Activated naive CD8-positive, alpha-beta T cell treated with anti-CD3 and anti-CD28 coated beads, Interleukin-2, amount 50 U/mL, for 24 hours (primary cell): ENCODE measurements at places on chromosomes 3 and 15.

DNA sequence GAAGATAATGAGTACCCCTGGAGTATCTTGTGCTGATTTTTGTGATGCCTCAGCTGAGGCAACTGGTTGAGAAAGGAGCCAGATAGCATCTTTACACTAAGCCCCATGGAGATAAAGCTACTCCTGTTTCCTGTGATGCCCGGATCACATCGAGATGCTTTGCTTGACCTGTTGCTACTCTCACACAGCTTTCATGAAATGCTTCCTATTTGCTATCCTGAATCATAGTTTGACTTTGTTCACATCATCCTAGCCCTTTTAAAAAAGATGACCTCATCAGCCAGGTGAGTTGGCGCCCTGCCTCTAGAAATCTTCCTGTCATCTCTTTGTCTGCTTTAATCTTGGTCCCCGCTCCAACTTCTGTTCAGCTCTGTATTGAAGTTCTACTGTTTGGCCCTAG, 409.6 kb upstream of the TBL1XR1 start:
- no peak for DNase-seq

DNA sequence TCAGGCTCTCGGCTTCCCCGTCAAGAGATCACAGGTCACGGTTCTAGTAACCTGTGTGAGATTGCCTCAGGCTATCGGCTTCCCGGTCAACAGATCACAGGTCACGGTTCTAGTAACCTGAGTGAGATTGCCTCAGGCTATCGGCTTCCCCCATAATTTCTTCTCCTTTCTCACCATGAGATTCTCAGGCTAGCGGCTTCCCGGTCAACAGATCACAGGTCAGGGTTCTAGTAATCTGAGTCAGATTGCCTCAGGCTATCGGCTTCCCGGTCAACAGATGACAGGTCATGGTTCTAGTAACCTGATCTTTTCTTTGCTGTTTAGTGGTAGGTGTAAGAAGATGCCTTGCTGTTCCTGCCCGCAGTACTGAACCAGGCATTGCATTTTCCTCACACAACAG, 418.2 kb upstream of the ZNF717 start:
- DNase-seq = no peak

DNA sequence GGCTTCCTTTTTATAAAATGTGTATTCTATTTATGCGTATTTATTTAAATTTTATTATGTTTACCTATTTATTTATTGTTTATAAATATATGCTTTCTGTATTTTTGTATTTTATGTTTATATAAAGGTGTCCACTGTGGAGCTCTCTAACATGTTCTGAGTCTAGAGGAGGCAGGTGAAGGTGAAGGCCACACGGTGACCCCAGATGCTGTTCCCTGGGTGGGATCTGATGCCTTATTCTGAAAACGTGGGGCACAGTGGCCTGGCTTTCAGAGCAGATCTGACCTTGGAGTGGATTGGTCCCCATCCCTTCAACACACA, 104.7 kb upstream of the SLC7A14 start:
- DNase-seq = no peak

DNA sequence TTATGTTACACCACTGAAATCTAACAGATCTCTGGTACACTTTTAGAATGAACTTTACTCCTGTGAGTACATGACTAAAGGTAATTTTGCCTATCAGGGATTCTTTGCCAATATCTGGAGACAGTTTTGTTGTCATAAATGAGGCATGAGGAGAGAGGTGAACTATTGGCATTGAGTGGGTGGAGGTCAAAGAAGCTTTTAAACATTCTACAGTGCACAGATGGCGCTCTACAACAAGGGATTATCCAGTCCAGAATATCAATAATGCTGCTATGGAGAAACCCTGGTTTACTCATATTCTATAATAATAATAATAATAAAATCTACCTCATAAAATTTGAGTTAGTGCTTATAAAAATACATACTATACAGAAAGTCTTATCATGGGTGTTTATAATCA, 702.3 kb downstream of the SI start:
- no peak for DNase-seq

DNA sequence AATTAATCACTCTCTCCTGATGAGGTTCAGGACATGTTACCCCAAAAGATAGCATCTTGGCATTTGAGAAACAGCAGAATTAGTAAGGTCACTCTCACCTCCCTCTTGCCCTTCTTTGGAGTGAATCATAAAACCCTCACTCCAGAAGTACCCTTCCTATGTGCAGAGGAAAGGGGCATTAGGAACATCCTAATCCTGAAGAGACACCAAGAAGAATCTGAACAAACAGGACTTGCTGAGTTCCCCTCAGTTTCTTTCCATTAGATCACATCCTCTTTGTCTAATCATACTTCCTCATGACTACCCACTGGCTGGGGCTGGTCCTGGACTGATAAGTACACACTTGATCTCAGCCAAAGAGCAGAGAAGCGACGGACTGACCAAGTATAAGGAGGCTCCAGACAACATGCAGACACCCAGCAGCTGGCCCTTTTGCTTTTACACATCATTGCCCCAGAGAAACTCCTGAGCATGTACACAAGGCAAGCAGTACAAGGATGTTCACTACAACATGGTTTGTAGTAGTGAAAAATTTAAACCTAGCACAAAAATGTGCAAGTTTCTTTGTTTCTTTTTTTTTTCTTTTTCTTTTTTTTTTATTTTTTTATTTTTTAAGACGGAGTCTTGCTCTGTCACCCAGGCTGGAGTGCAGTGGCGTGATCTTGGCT, 15.0 kb upstream of the TM6SF1 start:
- peak; percentile 9 for DNase-seq

- DNase-seq = no peak
These were observed 318.6 kb upstream of the LRRFIP2 start for GRCh38 chr3:37492977-37493471.

DNA sequence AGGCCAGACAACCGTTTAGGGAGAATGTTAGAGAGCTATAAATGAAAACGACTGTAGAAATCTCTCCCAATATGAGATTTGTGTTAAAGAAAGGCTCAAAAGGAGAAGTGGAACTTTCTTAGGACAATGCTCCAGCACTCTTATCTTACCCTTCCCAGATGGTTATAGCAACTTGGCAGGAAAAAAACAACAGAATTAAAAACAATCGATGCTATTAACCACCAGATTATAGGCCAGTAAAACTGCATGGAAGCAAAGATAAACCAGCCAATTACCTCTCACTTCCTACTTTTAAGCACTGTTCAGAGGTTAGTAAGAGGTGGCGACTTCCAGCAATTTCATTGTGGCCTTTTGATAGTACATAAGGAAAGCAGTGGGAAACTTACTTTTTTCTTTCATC, 72.9 kb downstream of the TMCC1 start:
- no peak for DNase-seq

GRCh38 chr3:98725352-98725751, 37.8 kb upstream of the ST3GAL6 start:
- no peak for DNase-seq

GRCh38 chr3:129890125-129890524, 3.4 kb downstream of the TMCC1 start:
- DNase-seq = no peak

DNA sequence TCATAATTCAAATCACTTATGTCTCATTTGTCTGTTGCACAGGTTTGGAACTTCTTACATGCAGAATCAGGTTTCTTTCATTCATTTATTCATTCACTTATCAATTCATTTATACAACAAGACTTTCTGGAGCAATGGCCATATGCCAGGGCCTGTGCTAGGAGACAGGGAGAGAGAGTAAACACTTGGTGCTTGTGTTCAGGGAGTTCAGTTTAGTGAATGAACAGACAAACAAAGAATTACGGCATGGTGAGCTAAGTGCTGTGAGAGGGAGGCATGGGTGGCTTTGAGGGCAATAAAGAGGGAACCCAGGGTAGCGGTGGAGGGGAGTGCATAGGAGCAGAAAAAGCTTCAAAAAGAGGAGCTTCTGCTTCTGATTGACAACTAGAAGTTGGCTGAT, 8.5 kb upstream of the IREB2 start:
- no peak for DNase-seq

DNA sequence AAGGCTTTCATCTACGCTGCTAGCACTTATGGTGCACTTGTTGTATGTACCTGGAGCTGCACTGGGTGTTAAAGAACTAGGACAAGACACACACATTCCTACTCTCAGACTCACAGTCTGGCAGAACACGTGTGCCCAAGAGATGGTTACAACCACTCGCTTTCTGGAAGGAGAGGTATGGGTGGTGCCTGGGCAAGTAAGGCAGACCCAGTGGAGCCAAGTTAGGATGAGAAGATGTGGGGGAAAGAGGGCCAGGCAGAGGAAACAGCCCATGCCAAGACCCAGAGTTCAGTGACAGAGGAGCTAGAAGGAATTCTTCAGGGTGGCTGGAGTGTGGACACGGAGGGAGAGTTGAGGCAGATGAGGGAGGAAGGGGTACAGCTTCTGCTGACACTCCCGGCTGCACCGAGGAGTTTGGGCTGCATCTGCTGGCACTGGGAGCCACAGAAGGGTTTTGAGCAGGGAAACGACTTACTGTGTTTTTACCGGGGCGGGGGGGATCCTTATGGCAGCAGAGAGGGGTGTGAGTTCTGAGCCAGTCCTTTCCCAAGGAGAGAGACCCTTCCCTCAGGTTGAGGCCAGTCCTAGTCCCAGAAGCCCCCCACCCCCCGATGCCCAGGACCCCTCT, 59.0 kb downstream of the GRIP2 start:
- DNase-seq = no peak

- no peak for DNase-seq
These were observed 276.6 kb upstream of the ZPLD1 start for GRCh38 chr3:102158080-102158740.

DNA sequence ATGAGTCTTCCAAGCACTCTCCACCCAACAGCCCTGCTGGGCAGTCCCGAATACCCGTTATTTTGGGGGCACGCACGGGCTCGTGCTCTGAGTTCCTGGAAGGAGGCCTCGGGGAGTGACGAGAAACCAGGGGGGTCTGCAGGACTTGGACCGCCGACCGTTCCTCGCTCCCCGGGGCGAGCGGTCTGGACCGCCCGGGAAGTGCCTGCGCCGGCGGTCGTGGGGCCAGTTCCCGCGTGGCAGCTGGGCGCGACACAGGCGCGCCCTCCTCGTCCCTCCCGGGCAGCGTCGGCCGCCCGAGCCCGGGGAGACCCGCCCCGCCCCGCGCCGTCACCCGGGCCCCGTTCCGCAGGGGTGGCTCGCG, 387 bp downstream of the GNB4 start:
- DNase-seq = no peak

GRCh38 chr3:189144645-189145044, 27.1 kb upstream of the TPRG1 start:
- DNase-seq = no peak

DNA sequence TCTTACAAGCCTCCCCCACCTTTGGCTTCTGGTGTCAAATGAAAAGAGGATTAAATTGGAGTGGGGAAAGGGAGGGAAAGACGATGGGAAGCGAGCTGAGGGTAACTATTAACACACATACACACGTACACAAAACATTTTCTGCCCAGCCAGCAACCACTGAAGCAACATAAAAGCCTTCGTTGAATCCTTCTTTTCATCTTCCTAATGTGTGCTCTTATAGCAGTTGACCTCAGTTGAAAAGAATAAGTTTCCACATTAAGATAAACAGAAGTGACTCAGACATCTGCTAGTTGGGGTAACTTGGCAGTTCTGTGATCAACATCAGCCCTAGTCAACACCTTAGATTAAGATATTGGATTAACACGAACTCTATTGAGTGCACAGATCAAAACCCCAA, 558.5 kb downstream of the MECOM start:
- no peak for DNase-seq

DNA sequence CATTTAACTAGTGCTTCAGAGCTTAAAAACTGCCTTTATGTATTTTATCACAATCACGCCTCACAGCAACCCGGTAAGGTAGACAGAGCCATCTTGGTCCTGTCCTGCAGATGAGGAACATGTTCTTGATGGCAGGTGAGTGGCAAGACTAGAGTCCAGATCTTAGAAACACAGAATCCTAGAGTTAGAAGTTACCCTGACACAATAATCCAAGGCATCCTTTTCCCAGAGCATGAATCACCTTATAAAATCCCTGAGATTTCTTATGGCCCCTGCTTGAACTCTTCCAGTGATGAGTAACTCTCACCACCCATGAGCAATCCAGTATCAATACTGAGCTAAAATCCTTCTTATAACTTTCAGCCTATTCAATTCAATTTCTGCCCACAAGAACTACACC, 16.9 kb downstream of the POPDC2 start:
- DNase-seq = no peak

GRCh38 chr3:196694941-196695848, 16.9 kb downstream of the CEP19 start:
- DNase-seq = no peak

DNA sequence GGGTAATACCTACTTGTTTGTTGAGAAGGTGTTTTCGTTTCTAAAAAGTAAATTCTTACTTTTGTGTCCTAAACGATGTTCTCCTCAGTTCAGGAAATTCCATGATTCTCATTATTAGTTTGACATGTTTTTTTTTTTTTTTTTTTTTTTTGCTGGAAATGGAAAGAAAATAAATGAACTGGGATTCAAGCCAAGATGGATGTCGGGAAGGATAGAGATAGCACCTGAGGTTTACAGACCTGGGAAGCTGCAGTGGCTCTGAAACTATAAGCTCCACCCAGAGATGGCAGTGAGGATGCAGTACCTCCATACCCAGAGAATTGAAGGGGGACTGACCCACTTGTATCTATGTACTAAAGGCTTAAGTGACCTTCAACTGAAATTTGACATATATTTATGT, 334.6 kb upstream of the TGFBR2 start:
- DNase-seq = no peak

GRCh38 chr3:196624067-196624790, 15.3 kb upstream of the NRROS start:
- DNase-seq = peak; percentile 59

GRCh38 chr15:63362196-63362595, 19.4 kb downstream of the CA12 start:
- no peak for DNase-seq

DNA sequence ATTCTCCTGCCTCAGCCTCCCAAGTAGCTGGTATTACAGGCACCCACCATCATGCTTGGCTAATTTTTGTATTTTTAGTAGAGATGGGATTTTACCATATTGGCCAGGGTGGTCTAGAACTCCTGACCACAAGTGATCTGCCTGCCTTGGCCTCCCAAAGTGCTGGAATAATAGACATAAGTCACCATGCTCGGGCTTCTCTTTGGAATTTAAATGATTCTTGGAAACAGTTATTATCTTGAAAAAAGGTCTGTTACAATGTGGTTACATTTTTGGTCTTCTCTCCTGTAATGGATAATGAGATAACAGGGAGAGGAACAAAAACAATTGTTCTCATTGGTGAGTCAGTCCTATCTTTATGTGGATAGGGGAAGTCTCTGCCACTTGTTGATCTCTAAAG, 59.8 kb upstream of the AADACL2 start:
- no peak for DNase-seq
